ENCODE measurements at places on chromosomes 11 and 22.

GRCh38 chr11:83223457-83223856 lies 29.9 kb downstream of the ANKRD42 start:
- DNase-seq = no peak

GRCh38 chr22:44664149-44664548 lies 37.9 kb upstream of the PRR5 start:
- peak; percentile 21 for DNase-seq

GRCh38 chr22:30860176-30861105 lies 108.1 kb downstream of the MORC2 start:
- DNase-seq = no peak

DNA sequence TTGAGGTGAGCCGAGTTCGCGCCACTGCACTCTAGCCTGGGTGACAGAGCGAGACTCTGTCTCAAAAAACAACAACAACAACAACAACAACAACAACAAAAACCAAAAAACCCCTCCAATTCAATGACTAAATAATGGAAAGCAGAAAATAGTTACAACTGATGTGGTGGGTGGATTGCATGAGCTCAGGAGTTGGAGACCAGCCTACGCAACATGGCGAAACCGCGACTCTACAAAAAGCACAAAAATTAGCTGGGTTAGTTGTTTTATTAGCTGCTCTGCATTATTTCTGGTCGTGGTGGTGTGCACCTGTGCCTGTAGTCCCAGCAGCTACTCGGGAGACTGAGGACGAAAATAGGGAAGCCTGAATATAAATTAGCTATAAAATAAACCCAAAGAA lies 2.6 kb upstream of the PATL1 start:
- no peak for DNase-seq

- DNase-seq = no peak
These were observed 206.2 kb downstream of the CSNK2A3 start for GRCh38 chr11:11146830-11147229.

All from hematopoietic multipotent progenitor cell treated with erythropoietin and hydrocortisone succinate and interleukin-3 and kit ligand, for 8 days (in vitro differentiated cells).